G401 (cell line): ENCODE measurements at places on chromosomes 2 and 18.
A peak's percentile ranks its signal among the peaks of the same experiment; 100 is the strongest.

DNA sequence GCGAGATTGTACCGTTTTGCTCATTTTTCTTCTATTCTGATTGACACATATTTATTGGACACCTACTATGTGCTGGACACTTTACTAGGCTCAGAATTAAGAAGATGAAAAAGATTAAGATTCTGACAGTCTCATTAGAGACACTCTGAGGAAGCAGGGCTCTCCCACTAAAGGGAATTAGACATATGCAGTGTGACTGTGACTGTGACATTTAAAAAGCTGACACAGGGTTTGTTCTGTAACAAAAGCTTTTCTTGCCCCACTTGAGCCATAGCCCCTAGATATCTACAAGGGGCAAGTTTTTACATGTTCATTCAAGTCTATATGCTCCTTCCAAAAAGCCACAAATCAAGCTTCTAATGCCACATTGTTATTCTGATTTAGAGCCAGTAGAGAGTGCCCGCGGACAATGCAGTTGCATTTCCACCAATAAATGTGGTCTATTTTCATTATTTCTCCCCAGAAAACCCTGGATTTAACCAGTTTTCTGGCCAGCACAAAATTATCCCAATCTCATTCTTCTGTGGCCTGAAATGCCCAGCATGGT, 9.8 kb downstream of the ARHGAP25 start:
- DNase-seq: no peak

DNA sequence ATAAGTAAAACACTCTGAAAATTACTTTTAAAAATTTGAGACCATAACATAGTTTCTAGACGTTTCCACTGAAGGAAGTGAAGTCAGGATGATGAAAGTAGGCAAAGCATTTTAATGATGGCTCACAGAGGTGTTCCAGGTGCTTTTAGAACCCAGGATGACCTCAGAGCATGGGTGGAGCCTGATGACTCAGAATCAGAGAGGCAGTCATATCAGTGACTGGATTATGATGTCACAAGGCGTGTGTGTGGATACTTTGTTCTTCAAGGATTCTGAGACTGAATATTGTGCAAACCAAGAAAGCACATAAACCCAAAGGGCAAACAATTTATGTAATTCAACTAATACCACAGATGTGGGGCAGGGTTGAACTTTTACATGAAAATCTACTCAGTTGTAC, 208.0 kb upstream of the FBXO11 start:
- no peak for DNase-seq

DNA sequence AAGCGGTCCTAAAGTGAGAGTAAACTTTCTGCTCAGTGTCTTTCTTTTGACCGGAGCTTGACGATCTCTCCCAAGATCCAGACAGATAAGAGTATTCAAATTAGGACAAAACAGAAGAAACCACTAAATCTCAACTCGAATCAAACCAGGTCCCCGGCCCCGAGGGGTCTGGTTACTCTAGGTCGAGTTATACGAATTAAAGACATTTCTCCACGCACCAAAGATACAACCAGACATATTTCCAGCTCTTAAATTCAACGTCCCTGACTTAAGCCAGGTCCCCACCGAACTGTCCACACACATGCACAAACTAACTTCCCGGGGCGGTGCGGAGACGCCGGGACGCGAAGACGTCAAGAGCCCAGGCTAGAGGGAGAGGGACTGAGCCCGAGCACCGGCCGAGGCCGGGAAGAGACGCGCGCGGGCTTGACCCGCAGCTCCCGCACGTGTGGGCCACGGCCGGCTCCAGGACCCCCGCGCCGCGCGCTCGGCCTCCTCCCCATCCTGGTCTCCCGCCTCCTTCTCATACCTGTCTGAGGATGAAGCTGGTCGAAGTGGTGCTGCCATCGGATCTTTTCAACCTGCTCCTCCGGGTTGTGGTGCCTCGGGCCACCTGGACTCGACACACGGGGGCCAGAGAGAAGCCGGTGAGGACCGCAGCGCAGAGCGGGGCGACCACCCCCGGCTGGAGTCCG, 896 bp downstream of the CACNB4 start:
- DNase-seq: peak; percentile 27

- no peak for DNase-seq
Observed at GRCh38 chr2:61759005-61759404, 94.9 kb downstream of the FAM161A start.

DNA sequence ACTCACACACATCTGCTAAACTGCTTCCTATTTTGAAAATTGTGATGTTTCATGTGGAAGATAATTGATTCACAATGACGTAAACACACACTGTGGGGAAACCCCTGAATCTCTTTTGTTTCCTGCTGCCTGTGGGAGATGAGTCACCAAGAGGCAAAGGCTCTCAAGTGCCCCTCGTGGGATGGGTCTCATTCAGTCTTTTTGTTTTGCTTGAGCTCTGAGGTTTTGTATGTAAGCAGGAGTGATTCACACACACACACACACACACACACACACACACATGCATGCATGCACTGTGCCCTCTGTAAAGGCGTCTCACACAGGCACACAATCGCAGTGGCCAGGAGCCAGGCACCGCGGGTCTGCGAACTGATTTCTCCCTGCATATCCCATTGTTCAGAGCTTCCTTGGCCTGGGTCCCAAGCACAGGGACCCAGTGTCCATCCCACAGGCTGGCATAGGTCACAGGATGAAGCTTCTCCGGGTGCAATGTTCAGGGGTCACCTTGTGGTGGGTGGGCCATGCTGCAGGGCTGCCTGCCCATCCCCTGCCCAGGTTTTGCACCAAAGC, 12.1 kb upstream of the ARHGEF4 start:
- DNase-seq: no peak

- no peak for DNase-seq
Observed at GRCh38 chr2:5674026-5674340, 18.2 kb upstream of the SOX11 start.

DNA sequence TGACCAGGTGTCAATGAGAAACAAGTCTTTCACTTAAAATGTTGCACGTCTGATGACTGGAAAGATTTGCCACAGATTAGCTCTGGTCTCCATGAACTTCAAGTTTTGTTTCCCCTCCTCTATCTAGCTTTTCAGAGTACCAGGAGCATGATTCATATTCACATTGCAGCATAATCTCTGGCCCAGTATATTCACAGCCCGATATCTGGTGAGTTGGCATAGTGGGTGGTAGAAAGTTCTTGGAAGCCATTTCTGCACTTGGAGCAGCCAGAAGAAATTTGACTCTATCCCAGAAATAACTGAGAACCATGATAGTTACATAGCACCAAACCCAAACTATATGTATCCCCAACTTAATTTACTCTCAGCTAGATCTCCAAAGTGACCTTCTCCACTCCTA, 503.9 kb downstream of the PID1 start:
- no peak for DNase-seq

GRCh38 chr2:26068602-26069298, 34.9 kb downstream of the RAB10 start:
- DNase-seq: no peak

DNA sequence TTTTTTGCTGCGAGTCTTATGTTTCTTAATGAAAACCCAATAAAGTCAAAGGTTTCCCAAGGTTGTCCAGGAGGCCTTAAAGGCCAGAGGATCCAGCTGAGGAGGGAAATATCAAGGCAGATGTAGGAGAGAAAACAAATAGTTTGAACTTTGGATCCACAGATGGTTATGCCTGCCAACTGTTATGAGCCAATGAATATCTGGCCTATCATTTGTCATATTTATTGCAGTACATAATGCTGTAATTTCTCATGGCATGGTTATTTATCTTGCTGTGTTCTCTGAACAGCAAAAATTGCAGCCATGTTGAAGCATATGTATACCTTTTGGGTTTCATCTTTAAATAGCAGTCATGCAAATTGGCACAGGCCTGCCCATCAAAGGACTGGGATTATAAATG, 38.2 kb upstream of the CAVIN2 start:
- no peak for DNase-seq

- no peak for DNase-seq
Observed at GRCh38 chr2:211390536-211391188, 834.3 kb downstream of the CPS1 start.

GRCh38 chr2:231926761-231927565, 767 bp upstream of the NPPC start:
- peak; percentile 12 for DNase-seq

DNA sequence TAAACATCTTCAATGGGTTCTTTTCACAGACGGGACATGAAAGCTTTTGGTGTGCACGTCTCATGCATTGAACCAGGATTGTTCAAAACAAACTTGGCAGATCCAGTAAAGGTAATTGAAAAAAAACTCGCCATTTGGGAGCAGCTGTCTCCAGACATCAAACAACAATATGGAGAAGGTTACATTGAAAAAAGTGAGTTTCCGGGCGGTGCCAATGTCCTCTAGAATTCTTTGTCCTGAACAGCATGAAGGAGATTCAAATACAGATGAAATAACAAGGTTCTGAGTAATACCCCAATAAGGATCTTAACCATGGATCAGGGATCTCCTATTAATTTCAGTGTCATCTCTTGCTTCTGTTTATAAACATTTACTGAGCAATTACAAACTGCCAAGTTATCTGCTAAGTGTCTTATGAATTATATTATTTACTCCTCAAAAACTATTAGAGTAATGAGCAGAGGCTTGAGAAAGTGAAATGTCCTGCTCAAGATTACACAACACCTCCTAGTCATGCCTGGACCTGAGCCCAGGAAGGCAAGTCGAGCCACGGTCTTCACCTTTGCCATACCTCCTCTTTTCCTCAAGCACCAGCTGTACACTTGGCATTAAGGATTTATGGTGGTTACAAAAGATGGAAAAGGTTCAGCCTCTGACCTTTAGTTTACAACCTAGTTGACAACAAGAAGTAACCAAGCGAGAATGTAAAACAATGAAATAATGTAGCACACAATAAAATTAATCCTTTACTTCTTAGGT, 22.6 kb downstream of the DHRS9 start:
- DNase-seq: no peak

DNA sequence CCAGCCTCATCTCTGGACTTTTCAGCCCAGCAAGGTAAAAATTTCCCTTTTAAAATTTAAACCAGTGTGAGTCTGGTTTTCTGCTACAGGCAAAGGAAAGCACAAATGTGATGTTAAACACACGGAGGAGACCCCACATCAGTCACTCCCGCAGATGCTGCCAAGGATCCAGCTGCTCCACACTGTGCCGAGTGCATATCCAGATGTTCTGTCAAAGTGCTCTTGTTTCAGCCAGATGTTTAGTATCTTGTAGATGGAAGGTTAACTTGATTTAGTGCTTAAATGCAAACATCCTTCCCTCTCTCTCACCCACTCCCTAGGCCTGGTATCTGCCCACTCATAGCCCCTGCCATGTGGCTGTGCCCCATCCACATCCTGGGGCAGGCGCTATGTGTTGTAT, 15.8 kb upstream of the ATOH8 start:
- no peak for DNase-seq

GRCh38 chr18:74840492-74841167, 243.0 kb downstream of the ZNF407 start:
- DNase-seq: no peak

DNA sequence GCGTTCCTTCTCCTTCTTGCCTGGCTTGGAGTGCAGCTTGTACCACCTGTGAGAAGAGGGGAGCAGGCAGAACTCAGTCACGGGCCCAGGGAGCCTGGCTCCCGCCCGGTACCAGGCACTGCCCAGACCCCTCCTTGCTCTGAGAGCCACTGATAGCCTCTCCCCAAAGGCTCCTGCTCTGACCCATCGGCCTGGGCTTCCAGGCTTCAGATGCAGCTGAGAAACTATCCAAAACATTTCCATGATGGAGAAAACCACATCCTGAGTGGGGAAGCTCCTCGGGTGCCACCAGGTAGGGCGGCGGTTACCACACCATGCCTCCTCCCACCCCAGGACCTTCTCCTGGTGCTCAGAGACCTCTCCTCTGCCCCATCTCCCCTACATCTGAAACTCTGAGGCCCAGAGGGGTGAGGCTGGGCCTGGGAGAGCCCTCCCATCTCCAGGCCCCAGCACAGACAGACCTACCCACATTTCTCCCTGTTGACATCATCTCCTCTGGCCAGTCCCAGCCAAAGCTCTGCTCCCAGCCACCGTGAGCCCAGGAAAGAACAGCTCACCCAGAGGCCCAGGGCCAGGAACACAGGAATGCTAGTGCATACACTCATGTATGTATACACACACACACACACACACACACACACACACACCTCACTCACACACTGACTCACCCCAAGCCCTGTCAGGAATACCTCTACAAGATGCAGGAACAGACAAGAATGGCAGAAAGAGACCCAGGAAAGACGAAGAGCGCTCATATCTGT, 17.9 kb upstream of the SFXN5 start:
- no peak for DNase-seq

DNA sequence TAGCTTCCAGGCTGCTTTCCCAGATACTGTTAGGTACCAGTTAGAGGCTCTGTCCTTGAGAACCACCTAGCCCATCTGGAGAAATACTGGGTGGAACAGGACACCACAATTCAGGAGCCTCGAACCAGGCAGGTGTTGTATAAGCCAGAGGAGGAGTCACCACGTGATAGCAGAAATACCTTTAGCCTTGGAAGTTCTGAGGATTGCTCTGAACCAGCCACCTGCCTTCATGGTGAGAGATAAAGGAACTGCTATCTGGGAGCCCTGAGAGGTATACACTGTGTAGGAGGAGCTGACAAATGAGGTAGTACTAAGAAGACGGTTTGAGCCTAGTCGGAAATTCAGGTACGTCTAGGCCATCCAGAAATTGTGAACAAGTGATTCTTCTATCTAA, 7.6 kb upstream of the GPBAR1 start:
- no peak for DNase-seq

DNA sequence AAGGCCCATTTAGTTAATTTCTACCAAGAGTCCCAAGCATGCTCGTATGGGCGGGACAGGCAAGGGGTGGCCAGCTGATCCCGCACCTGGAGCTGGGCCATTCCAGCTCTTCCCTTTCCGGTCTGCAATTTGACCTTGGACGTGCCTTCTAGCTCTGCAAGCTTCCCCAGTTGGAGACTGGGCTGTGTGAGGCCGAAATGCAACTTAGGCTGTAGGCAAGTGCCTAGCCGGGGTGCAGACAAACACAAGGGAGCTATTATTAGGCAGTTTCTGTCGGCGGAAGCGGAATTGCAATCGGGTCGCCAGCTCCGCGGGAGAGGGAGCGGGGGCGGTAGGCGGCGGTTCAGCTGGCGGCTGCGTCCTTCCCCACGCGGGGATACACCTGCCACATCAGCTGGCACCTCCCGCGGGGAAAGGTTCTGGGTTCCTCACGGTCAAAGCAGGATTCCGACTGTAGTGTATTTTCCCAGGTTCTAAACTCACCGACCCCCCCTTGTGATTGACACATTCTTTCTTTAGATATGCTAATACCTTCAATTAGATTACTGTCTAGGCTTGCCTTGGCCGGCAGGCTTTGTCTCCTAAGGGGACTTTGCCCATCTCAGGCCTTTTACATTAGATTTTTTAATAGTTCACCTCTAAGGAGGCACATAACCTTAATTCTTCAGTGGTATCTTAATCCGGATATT, 17.1 kb upstream of the ZNF532 start:
- peak; percentile 27 for DNase-seq

GRCh38 chr2:8872821-8873432, 35.5 kb upstream of the KIDINS220 start:
- DNase-seq: peak; percentile 67

- no peak for DNase-seq
Observed at GRCh38 chr2:69288429-69288828, 98.6 kb downstream of the GFPT1 start.
